ENCODE measurements at places on chromosomes 1 and 21.

DNA sequence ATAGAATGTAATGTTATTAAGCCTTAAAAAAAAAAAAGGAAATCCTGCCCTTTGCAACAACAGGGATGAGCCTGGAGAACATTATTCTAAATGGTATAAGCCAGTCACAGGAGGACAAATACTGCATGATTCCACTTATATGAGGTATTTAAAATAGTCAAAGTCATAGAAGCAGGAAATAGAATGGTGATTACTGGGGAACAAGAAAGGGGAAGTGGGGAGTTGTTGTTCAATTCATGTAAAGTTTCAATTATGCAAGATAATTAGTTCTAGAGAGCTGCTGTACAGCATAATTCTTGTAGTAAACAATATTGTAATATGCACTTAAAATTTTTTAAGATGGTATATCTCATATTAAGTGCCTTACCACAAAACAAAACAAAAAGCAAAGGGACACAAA is 13.2 kb downstream of the FCER1A start:
- DNase-seq: no peak

DNA sequence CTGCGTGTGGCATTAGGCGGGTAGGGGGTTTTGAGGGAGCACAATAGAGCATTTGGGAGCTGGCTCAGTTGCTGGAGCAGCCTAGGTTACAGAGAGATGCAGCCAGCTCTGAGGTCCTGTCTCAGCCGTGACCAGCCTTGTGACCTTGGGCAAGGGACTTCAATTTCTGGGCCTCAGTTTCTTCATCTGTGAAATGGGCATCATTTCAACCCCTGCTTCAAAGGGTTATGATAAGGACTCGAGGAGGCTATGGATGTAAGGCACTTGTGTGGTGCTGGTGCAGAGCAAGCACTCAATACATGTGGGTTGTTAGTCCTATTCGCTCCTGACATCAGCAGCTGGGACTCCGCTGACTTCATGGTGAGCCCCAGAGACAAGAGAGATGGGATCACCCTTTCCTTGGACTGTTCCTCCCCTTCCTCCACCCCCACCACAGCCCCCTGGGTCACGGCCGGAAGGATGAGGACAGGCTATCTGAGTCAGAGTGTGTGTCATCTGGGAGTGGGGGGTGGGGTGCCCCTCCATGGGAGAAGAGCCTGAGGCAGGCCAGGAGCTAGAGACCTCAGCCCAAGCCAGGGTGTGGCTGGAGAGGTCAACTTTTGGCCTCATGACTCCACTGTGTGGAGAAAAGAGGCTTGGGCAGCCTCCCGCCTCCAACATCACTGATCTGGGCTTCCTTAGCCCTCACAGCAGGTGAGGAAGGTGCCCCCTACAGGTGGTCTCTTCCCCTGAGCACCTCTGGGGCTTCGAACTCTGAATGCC is 71.4 kb upstream of the ZBTB40 start:
- DNase-seq: no peak

GRCh38 chr1:31299365-31299764 is 2.5 kb downstream of the ZCCHC17 start:
- no peak for DNase-seq

GRCh38 chr1:26359981-26360806 is 6.3 kb upstream of the CRYBG2 start:
- DNase-seq: no peak

- no peak for DNase-seq
Measured at GRCh38 chr21:45022736-45023135, 51.6 kb upstream of the ADARB1 start.

DNA sequence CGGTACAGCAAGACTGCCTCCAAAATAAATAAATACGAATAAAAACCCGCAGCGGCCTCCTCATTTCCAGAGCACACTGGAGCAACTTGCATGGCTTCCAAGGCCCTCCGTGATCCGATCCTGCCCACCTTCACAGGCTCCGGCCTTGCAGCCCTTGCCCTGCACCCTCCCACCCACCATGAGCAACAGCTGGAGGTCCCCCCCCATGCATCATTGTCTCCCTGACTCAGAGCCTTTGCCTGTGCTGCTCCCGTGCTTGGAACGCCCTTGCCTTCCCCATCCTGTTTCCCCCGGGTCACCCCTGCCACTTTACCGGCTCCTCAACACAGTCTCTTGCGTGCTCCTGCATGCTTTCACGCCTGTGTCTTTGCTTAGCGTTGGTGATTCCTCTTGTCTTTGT is 71.0 kb upstream of the ANGPTL1 start:
- DNase-seq: no peak

GRCh38 chr1:243246916-243247315 is 8.2 kb downstream of the CEP170 start:
- no peak for DNase-seq

DNA sequence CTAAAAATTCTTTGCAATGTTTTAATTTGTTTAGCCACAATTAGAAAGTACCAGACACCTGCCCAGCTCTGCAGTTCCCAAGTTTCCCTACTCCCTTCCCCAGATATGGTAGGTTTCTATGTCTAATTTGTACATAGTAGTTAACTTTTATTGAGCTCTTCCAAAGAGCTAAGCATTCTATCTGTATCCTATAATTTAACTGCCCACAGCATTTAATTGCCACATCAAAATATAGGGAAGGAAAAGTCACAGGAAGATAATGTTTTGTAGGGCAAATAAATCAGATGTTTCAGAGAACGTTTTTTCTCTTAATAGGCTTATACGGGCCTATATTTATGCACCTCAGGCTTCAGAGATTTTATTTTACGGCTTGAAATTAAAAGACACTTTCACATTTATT is 15.7 kb upstream of the FMO3 start:
- DNase-seq: no peak

DNA sequence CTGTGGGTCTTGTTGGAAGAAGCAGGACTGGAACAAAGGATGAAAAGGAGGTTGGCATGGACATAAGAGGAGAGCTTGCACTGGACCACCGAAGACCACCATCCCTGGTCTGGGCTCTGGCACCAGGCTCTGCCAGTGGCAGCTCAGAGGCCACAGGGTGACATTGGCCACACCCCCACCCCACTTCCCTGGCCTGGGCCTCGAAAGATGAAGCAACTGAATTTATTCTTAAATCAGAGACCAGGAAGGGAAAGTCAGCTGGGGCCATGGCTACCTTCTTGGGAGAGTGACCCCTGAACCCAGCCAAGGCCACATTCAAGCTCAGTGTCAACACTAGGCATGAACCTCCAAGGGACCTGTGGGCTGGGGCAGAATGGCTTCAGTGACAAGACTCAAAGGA is 4.0 kb downstream of the KLHDC7A start:
- DNase-seq: no peak

- DNase-seq: no peak
Measured at GRCh38 chr1:26614655-26615411, 81.0 kb upstream of the ARID1A start.

DNA sequence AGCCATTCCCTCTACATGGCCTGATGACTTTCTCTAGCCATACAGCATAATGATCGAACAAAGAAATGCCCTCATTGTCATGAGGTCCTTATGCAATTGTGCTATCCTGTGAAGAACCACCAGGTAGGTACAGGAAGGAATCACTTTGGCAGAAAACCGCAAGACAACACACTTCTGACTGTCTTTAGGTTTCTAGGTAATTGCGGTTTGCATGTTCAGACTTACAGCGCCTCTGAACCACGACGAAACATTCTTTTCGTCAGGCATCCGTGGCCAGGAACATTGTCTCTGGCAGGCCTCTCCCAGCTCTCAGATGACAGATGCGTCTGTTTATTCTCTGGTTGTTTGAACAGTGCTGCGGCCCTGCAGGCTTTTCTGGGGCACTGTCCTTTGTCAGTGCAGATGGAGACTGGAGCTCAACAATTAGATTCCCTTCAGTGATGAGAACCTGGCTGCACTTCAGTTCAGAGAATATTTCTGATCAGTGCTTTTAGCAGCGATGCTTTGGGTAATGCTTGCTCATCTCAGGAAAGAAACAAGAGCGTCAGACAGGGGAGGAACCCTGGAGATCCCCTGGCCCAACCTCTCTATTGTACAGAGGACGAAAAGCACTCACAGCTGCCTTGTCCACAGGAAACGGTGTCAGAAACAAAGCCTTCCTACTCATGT is 63.4 kb downstream of the B3GALT5 start:
- DNase-seq: no peak

GRCh38 chr1:154386643-154387352 is 18.3 kb upstream of the IL6R start:
- DNase-seq: peak; percentile 68

DNA sequence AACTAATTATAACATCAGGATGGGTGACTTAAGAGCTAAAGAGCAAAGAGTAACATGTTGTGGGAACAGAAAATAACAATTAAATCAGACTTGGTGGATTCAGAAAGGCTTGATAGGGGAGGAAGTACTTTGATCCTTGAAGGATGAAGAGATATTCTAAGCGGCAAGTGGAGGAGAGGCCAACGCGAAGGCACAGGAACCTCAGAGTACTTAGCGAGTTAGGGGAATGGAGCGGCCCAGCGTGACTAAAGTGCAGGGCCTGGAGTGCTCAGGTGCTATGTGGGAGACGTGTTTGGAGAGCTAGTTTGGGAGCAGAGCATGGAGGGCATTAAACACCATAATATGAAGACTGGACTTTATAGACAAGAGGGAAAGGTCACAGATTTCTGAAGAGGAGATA is 64.3 kb downstream of the ADCY10 start:
- no peak for DNase-seq

DNA sequence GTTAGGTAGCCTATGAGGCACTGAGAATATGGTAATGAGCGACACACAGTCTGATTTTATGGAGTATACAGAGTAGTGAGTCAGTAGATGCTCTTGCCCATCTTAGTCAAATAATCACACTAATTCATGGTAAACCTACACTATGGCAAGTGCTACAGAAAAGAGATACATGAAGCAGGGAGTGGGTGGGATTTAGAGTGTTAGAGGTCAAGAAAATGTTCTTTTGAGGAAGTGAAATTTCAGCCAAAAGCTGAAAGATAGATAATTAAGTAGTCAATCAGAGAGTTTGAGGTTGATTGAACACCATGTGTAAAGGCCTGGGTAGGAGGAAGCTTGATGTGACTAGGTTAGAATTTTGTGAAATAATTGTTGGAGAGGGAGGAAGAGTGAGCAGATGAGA is 14.7 kb downstream of the MDM4 start:
- no peak for DNase-seq

GRCh38 chr21:32371913-32372314 is 20.9 kb downstream of the URB1 start:
- DNase-seq: no peak

DNA sequence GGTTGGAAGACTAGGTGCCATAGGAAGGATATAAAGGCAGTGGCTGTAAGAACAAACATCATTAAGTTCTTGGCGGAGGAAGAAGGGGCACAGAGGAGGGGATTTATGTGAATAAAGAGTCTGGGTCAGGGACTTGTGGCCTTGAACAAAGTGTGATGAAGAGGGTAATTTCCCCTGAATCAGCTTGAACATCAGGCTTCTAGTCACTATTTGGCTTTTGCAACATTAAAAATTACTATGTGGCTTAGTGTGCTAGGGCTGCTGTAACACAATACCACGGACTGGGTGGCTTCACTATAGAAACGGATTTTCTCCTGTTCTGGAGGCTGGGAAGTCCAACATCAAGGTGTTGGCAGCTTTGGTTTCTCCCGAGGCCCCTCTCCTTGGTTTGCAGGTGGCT is 70.5 kb upstream of the CNIH3 start:
- DNase-seq: no peak

DNA sequence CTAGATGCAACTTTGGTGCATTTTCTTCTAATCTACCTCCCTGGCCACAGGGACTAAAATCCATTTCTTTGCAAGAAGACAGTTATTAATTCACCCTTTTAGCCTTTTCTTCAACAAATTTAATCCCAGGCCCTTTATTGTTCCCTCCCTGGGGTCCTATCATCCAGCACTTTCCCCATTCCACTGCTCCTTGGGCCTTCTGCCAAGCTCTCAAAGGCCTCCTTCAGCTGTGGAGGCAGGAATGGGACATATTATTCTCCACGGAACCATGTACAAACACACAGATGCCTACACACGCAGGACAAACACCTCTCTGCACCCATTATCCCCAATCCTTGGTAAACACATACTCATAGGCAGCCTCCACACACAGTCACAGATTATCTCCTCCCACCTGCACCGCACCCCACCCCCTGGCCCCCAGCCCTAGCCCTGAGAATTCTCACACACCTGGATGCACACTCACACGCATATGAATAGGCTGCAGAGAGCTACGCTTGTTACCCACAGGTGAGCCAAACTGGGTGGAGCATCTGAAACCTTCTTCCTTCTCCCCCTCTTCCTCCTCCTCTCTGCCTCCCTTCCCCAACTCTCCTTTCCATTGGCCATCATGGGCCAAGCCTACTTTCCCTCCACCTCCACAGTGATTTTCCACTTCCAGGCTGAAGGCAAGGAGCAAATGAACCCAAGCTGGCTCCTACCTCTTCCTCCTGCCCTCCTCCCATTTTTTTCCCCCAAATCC is 11.7 kb downstream of the TAGLN2 start:
- no peak for DNase-seq

DNA sequence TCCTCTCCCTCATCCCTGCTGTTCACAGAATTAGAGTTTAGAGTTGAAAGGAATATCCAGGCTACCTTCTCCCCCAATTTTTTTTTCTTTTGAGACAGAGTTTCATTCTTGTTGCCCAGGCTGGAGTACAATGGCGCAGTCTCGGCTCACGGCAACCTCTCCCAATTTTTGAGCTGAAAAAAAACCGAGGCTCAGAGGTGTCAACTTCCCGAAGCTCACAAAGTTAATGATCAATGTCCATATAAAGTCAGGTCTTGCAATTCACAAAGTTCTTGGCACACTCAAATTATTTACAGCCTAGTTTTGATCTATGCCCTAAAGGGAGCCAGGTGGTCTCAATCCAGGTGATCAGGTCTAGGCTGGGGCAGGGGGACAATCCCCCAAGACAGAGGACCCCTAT is 797 bp upstream of the LEFTY1 start:
- DNase-seq: no peak

- no peak for DNase-seq
Measured at GRCh38 chr1:23444104-23444533, 19.6 kb upstream of the TCEA3 start.

DNA sequence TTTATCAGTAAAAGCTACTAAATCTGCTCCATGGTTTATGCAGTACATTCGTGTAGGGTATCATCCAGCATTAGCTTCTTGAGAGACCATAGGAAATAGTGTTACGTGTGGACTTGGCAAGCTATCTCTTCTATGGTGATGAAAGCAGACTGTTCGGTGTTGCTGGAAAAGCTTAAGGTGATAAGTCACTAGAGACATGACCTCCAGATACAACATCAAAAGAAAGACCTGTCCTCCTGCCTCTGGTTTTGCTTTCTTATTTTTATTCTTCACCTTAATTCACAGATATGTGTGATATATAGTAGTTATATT is 53.5 kb upstream of the S1PR1 start:
- no peak for DNase-seq

GRCh38 chr1:156437037-156437867 is 63.3 kb downstream of the MEF2D start:
- DNase-seq: no peak

DNA sequence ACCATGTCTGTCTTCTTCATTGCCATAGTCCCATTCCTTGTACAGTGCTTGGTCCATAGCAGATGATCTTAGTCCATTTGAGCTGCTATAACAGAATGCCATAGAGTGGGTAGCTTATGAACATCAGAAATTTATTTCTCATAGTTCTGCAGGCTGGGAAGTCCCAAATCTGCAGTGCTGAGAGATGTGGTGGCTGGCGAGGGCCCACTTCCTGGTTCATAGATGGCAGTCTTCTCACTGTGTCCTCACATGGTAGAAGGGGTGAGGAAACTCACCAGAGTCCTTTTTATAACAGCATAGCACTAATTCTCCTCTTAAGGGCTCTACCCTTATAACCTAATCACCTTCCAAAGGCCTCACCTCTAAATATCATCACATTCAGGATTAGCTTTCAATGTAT is 23.1 kb upstream of the RAP1A start:
- DNase-seq: no peak

GRCh38 chr1:192810253-192810880 is 1.5 kb downstream of the RGS2 start:
- no peak for DNase-seq
